ENCODE measurements at places on chromosomes 11 and 22.

GRCh38 chr11:110295531-110296225 is 736 bp downstream of the RDX start:
- DNase-seq: peak; percentile 54

GRCh38 chr11:45652781-45653180 is 12.6 kb downstream of the CHST1 start:
- no peak for DNase-seq

DNA sequence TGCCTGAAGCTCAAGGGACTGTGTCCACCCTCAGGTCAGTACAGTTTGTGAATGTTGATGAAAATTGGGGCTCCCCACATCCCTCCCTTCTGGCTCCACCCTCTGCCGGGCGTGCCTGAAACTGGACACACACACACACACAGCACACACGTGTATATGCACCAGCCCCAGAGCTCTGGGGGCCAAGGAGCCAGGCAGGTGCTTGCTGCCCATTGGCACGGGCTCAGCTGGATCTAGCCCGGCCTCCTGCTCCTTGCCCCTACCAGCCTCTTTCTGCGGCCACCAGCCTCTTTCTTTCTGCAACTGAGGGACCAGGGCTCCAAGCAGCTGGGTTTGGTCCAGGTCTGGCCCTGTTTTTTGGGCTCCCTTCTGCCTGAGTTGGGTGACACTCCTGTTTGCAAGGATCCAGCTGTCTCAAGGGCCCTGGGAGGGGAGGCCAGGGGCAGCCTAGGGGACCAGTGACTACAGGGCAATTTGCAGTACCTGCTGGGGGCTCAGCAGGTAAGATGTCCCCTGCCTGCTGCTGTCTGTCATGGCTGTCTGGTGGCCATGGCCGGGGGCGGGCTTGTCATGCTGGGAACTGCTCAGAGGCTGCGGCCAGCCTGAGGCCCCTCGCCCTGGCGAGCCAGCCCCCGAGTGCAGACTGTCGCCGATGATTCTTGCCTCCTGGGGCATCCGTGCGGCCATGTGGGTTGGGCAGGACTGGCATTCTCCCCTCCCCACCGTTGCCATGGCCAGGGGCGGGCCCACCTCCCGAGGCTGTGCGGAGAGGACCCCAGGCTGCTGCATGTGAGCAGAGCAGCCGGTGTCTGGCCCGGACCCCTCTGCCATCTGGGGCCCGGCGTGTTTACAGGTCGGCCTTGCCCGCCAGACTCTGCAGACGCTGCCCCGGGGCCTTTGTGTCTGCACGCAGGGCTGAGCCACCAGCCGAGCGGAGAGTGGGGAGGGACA is 51.5 kb upstream of the PPARA start:
- no peak for DNase-seq

DNA sequence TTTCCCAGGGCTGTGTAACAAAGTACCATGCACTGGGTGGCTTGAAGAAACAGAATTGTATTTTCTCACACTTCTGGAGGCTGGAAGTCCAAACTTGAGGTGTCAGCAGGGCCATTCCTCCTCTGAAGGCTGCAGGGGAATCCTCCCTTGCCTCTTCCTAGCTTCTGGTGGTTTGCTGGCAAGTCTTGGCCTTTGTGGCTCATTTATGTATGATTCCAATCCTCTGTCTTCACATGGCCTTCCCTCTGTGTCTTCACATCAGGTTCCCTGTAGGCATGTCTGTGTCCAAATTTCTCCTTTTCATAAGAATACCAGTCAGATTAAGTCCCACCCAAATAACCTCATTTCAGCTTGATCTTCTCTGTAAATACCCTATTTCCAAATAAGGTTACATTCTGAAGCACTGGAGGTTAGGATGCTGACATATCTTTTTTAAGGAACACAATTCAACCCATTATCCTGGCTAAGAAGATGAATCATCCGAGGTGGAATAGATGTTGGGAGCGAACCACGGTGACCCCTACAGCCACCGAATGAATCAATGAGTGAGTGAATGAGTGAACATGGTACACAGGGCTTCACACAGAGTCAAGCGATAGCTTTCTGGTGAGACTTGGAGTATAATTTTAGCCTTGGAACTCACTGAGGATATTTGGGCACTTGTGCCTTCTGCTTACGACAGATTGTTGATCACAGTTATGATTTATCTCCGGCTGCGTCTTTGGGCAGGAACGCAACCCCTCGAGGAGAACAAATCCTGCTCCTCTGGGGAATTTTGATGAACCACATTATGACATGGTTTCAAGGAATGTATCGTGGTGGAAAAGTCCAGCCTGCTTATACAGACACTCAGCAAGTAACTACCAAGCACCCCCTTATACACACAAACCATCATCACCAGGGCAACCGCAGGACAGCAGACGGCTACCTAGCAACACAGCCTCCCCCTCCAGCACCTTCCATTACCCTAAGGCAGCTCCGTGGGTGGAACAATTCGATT is 34.3 kb upstream of the MICAL2 start:
- DNase-seq: no peak

DNA sequence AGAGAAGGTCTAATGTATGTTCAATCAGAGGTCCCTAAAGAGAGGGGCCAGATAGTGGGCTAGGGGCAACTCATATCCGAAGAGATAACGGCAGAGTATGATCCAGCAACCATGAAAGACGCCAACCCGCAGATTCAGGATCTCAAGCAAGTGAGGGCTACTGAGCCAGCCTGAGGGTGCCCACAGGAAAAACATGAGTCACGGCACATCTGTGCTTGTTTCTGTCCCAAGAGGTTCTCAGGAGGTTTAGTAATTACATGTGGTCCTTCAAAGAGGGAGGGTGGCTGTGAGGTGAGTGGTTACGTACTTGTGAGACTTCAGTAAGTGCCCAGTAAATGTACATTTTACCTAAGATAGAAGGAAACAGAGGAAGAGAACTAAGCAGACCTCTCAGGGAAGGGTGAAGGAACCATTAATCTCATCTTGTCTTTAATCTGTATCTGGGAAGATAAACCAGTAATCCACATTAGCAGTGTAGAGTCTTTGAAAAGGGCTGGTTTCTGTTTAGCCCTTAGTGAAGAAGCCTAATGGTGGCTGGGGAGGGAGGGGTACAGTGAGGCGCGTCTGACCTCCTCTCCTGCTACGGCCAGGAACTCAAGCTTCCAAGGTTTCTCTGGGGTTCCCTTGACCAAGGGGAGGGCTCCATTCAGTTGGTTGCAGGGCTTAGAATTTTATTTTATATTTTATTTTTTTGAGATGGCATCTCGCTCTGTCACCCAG is 10.2 kb downstream of the SIRT3 start:
- no peak for DNase-seq

DNA sequence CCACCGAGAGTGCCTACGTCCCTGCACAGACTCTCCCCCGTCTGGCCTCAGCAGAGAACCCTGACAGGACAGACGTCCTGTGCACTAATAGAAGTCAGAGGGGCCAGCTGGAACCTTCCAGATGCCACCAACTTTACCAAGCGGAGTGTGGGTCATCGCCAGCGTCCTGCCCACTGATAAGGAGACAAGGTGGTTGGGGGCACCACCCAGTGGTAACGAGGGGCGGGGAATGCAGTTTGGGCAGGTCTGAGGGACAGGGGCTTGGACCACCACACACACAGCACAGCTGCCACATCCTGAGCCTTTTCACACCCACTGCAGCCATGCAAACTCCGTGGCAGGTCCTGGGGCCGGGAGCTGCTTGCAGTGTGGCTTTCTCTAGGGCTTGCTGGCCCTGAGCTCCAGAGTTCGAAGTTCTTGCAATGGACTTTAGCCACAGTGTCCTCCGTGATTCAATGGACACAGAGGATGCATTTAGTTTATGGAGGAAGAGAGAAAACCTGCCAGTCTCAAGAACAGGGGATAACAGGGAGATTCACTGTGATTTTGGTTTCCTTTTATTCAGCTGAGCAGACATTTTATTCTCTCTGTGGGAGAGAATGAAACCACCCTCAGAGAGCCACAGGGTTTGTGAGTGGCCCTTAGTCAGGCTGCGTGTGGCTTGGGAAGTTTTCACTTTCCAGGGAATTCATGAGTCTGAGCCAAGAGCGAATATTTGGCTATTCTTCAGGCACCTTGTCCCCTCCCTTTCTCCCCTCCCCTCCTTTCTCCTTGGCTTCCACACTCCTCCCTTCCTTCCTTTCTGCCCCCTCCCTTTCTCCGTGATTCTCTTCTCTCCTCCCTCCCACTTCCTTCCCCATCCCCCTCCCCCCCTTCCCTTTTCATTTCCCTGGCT is 13.1 kb downstream of the MRGPRG start:
- DNase-seq: no peak

GRCh38 chr11:27011560-27012233 is 17.8 kb downstream of the FIBIN start:
- no peak for DNase-seq

- no peak for DNase-seq
These were observed 5.0 kb upstream of the PARVG start for GRCh38 chr22:44175676-44176075.

- peak; percentile 92 for DNase-seq
These were observed 28.5 kb downstream of the RCOR2 start for GRCh38 chr11:63888170-63889086.

DNA sequence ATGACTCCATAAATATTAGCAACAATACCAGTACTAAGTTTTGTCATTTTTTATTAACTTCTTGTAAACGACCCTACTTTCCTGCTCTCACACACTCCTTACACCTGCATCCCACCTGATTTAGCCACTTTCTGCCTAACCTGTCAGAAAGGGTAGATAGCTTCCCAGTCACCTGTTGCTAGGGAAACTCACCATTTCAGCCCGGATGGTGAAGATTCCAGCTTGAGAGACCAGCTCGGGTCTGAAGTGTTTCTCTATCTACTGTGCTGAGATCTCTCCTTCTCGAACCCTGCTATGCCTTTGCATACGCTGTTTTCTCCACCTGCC is at the start of gene PARVG:
PARVG (plus strand) TSS at position 220 of the 327 bp plus-strand sequence. CDS start 2,405 bp downstream, outside the sequence.
- no peak for DNase-seq

DNA sequence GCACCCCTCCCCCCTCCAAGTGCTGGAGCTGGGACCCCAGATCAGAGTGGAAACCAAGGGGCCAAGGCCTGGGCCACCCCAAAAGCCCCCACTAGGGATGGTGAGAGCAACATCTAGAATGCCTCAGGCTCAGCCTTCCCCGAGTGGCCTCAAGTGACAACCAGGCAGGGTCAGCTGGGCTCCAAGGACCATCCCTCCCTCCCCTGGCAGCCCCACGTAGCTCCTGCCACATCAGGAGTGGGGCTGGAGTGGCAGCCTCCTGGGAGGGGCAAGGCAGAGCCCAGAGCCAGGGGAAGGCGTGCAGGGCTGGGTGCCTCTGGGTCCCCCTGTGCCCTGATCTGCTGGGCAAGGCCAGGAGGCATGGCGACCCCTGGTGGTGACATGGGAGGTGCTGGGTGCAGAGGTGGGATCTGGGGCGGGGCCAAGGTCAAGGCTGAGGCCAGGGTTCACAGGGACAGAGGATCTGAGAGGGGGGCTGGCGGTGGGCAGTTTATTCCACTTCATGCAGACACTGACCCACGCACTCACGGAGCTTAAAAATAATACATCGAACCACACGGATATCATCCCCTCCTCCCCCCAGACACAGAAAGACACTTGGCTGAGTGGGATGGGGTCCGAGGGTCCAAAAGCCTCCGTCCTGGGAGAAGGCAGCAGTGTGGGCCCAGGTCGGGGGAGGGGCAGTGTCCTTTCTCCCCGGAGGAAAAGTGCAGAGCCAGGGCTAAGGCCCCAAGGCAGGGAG is 15.8 kb upstream of the EHD1 start:
- peak; percentile 93 for DNase-seq

GRCh38 chr11:70270877-70271648 is 573 bp downstream of the PPFIA1 start:
- peak; percentile 75 for DNase-seq

- peak; percentile 59 for DNase-seq
These were observed 123.3 kb upstream of the RCN1 start for GRCh38 chr11:31967404-31968130.

- DNase-seq: no peak
These were observed 108.0 kb downstream of the CCDC81 start for GRCh38 chr11:86482692-86483091.

DNA sequence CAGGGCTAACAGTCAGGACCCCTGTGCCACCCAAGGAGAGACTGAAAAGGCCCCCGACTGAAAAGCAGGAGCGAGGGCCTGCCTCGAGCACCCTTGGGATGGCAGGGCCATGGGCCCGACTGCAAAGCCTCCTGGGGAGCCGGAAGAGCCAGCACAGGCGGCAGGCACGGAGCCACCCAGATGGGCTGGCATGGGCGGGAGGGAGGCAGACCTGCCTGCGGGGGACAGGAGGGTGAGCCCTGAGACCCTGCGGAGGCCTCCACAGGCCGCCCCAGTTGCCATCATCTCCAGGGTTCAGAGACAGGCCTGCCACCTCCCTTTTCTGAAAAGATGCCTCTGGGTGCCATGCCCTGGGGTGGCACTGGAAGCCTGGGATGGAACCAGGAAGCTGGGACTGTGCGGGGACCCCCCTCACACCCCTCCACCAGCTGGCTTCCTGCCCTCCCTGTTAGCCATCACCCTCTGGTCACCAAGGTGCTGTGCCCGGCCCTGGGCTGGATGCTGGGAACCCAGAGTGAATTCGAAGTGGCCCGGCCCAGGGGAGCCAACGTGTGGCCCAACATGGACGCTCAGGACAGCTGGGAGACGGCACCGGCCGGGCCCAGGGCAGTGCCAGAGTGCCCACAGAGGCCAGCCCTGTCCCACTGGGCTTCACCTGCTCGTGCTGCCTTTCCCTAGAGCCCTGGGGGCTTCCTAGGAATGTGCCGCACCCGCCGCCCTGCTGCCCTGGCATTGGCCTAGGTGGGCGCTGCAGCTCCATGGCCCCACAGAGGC is 13.8 kb downstream of the TSPAN32 start:
- no peak for DNase-seq

DNA sequence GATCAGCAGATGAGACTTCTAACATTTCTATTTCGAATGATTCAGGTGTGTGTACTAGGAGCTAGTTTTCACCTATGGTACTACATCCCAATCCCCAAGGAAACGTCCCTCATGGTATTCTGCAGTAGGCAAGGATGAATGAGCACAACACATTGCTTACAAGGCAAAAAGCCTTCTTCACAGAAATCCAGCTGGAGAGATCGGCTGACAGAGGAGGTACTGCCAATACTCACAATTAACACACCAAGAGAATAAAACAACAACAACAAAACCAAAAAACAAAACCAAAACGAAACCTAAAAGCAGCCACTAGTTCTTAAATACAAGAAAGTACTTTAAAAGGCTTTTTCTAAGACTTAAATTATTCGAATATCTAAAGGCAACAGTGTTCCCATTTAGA is 101.4 kb downstream of the PICALM start:
- no peak for DNase-seq

DNA sequence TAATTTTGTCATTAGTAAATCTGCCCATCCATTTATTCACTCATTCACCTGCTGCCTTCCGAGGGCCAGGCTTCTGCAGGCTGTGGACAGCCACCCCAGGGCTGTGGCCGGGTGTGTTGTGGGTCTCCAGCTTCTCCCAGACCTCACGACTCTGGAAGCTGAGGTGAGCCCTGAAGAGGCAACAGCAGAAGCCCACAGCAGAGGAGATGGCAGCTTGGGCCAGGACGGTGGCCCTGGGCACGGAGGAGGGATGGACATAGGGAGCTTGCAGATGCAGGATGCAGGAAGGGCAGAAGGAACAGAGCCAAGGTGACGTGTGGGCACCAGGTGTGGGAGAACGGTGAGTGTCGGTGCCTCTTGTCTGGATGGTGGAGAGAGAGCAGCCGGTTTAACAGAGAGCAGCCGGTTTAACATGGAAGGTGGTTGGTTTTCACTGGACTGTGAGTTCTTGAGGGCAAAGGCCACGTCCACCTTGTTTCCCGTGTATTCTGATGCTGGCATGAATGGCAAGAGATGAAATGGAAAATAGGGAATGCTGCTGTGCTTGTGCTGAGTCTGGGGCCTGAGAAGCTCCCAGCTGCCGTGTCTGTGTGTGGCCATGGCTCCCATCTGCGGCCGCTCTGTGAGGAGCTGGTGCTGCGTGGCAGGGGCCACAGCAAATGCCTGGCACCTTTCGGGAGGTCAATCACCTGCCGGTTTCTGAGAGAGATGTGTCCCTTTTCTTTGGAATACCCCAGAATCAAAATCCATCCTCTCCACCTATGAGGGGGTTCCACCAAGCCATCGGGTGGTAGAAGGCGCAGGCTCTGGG is 669.9 kb downstream of the BRD1 start:
- DNase-seq: no peak
